Mucosa of gallbladder (tissue), 1 donor: ENCODE measurements at places on chromosomes 7 and 10. TPM values are rescaled to one million over a fixed set of nuclear protein-coding genes. Genes with fewer than 3 reads are reported as not detected.

Gene TRIM73
- 6.0 TPM for total RNA-seq

Gene SLC39A12
- not detected for total RNA-seq

Gene CYP3A7
- 92.6 TPM for total RNA-seq

Gene FAM25C
- total RNA-seq = not detected

Gene NPC1L1
- total RNA-seq = 61.3 TPM

Gene UFSP1
- total RNA-seq = 3.3 TPM

Gene GSTK1
- 252 TPM for total RNA-seq

Gene SGCE
- 42.6 TPM for total RNA-seq
